Uterus (tissue), 4 donors: ENCODE measurements at places on chromosomes 11 and 22. TPM values are rescaled to one million over a fixed set of nuclear protein-coding genes. Genes with fewer than 3 reads are reported as not detected.
A peak's percentile ranks its signal among the peaks of the same experiment; 100 is the strongest.

GRCh38 chr11:13761250-13761649, 92.8 kb downstream of the FAR1 start:
- no peak overlapping the region for H3K4me3 ChIP-seq
- no peaks in the 10 kb centered on the region for H3K27me3 ChIP-seq
- no peaks in the 10 kb centered on the region for H3K36me3 ChIP-seq
- DNase-seq: no peak
- no peak overlapping the region for H3K27ac ChIP-seq

Gene NPAS4
- total RNA-seq: 1.5 TPM

DNA sequence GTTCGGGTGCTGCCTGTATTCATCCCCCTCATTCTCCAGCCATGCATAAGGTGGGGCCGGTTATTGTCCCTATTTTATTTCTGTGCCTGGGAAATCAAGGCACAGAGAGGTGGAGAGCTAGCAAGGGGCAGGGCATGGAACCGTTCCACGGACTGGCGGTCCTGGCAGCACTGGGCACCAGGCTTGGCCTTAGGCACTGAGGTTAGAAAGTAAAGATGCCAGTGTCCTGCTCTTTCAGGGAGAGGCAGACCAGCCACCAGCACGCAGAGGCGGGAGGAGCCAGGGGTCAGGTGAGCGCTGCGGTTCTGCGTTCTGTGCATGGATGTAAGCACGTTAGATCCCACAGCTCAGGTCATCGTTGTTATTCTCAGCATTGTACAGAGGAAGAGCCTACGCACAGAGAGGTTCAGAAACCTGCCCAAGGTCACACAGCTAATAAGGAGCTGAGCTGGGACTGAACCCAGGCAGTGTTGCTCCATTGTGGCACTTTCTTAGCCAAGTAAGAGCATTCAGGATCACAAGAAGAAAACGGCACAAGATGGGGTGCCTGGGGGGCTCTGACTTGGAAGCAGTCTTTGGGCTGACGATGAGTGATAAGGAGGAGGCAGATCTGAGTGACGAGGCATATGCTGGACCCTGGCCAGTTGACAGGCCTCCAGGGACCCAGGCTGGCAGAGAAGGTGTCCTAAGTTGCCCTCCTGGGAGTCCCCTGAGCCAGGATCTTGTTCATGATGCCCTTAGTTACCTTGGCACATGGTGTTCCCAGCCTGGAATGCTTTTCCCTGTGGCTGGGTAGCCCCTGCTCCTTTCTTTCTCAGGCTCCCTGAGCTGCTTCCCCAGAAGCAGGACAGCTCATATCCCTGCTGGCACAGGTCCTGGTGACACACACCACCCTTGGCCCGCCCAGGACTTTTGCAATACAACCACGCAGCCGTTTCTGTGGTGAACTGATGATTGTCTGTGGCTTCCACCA, 41.1 kb downstream of the OSBPL5 start:
- peaks cover 6% of the 10 kb centered on the region for H3K4me1 ChIP-seq
- DNase-seq: peak; percentile 94
- H3K4me3 ChIP-seq: no peak overlapping the region
- no peaks in the 10 kb centered on the region for H3K36me3 ChIP-seq
- H3K27ac ChIP-seq: peak overlapping the region; percentile 73

GRCh38 chr11:62127941-62128770, 4.3 kb downstream of the INCENP start:
- H3K36me3 ChIP-seq: no peaks in the 10 kb centered on the region
- no peak overlapping the region for H3K27ac ChIP-seq
- H3K4me3 ChIP-seq: no peak overlapping the region
- no peak for DNase-seq
- H3K27me3 ChIP-seq: no peaks in the 10 kb centered on the region

DNA sequence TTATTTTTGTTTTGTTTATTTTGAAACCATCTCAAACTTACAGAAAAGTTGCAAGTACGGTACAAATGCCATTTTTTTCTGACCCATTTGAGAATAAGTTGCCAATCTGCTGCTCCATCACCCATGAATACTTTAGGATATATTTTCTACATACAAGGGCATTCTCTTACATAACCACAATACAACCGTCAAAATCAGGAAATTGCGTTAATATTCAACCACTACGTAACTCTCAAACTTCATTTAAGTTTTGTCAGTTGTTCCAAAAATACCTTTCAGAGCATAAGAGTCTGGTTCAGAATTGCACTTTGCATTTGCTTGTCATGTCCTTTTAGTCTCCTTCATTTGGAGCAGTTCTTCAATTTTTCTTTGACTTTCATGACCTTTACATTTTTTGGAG, 194.3 kb upstream of the BDNF start:
- H3K27me3 ChIP-seq: no peaks in the 10 kb centered on the region
- no peak overlapping the region for H3K27ac ChIP-seq
- H3K4me3 ChIP-seq: no peak overlapping the region
- no peaks in the 10 kb centered on the region for H3K4me1 ChIP-seq
- H3K36me3 ChIP-seq: no peaks in the 10 kb centered on the region

DNA sequence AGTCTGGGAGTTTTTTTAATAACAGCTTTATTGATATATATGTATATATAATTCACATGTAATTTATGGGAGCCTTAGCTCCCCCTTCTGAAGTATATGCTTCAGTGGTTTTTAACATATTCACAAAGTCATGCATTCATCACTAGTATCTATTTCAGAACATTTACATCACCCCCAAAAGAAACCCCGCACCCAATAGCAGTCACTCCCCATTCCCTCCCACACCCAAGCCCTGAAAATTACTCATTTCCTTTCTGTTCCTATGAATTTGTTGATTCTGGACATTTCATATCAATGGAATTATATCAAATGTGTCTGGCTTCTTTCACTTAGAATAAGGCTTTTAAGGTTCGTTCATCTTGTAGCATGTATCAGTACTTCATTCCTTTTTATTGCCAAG, 35.6 kb upstream of the SYT7 start:
- H3K27me3 ChIP-seq: no peaks in the 10 kb centered on the region
- H3K4me3 ChIP-seq: no peak overlapping the region
- DNase-seq: no peak
- H3K4me1 ChIP-seq: no peaks in the 10 kb centered on the region
- H3K36me3 ChIP-seq: no peaks in the 10 kb centered on the region

- no peaks in the 10 kb centered on the region for H3K27me3 ChIP-seq
- no peak overlapping the region for H3K27ac ChIP-seq
- no peak overlapping the region for H3K4me3 ChIP-seq
- H3K36me3 ChIP-seq: no peaks in the 10 kb centered on the region
- H3K4me1 ChIP-seq: no peaks in the 10 kb centered on the region
Measured at GRCh38 chr11:64069401-64070313, 33.9 kb downstream of the FLRT1 start.

- H3K4me3 ChIP-seq: no peak overlapping the region
- no peaks in the 10 kb centered on the region for H3K27me3 ChIP-seq
- H3K4me1 ChIP-seq: no peaks in the 10 kb centered on the region
- peak; percentile 80 for DNase-seq
- H3K27ac ChIP-seq: no peak overlapping the region
- no peaks in the 10 kb centered on the region for H3K36me3 ChIP-seq
Measured at GRCh38 chr11:130431331-130431773, 2.9 kb upstream of the ADAMTS8 start.

DNA sequence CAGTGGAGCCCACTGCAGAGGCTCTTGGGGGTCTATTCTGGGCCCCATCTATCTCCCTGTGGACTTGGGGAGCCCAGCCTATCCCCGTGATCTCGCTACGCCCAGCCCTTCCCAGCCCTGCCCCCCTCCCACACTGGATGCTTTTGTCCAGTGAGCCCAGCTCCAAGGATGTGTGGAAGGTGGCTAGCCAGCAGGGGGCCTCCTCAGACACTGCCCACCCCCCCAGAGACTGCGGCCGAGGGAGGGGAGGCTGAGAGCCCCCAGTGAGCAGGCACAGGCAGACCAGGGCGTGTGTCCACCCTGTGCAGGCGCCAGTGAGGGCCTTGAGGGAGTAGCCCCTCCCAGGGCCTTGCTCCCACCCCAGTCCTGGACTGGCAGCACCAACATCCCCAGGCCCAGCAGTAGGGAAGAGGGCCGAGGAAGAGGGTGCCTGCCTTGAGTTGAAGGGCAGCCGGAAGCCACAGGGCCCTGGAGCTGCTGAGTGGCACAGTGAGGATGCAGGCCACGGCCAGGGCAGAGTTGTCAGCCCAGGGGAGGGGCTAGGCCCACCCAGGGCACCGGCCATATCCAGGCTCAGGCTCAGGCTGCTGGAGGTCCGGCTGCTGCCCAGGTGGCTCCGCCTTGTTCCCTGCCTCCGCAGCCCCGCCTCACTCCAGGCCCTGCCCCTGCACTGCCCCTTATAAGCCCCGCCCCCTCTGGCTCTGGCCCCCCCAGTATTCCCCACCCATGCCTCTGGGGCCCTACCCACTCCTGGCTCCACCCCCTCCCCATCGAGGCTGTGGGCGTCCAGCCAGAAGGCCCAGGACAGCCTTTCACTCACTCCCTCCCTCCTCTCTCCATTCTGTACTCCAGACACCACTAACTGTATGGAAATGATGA, 28.0 kb downstream of the MOB2 start:
- peak overlapping the region; percentile 89 for H3K27ac ChIP-seq
- H3K4me1 ChIP-seq: peaks cover 18% of the 10 kb centered on the region
- no peaks in the 10 kb centered on the region for H3K36me3 ChIP-seq
